ENCODE measurements at places on chromosomes 7 and 10. TPM values are rescaled to one million over a fixed set of nuclear protein-coding genes. Genes with fewer than 3 reads are reported as not detected.

DRGX gene
- not detected for total RNA-seq

CDC14C gene
- total RNA-seq = not detected

ADRA2A gene
- not detected for total RNA-seq

TMEM176B gene
- total RNA-seq = 0.29 TPM

DOCK4 gene
- 12.5 TPM for total RNA-seq

GPR85 gene
- 1.0 TPM for total RNA-seq

GNG11 gene
- 93.5 TPM for total RNA-seq

HTR5A gene
- total RNA-seq = not detected

SCD gene
- 200 TPM for total RNA-seq
